Caudate nucleus (tissue), 63 donors: ENCODE measurements at places on chromosomes 6 and 20.

- no peak for DNase-seq
Measured at GRCh38 chr20:3875378-3875974, 13.7 kb upstream of the PANK2 start.

DNA sequence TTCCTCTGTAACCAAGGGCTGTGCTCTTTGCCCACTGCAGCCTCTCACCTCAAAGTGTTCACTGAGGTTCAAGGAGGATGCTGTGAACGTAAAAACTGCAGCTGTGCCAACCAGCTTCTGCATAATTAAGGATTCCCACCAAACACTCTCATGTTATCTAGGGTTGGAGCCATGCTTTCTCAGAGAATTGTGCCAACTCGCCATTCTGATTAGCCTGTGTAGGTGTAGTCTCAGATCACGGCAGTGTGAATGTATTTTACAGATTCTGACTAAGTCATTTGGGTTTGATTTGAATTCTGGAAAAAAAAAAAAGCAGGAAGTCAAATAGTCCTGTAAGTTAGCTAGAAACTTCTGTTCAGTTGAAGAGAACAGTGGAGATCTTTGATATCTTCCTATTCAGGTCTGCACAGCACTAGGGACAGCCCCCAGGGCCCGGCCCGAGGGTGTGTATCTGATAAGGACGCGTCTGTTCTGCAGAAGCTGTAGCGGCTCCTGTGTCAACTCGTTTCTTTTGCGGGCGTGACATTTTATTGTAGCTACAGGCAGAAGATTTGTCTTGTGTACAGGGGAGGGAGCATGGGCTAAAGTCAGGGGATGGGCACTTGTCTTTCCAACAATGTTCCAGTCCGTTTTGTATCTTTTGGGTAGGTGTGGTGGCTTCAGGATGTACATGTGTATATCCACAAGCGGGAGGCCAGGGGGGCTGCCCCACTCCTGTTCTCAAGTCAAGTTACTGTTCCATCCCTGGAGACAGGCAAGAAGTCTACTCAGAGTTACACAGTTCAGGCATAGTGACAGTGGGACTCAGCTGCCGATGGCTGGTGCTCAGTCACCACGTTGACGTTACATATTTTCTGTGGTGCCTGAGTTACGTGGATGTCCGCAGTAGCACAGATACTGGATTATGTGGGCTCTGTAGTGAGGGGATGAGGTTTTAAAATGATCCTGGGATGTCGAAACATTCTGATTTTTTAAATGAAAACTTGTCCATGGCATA lies 12.4 kb downstream of the IRF4 start:
- no peak for DNase-seq

GRCh38 chr6:148580442-148580841 lies 166.4 kb upstream of the UST start:
- DNase-seq = no peak

DNA sequence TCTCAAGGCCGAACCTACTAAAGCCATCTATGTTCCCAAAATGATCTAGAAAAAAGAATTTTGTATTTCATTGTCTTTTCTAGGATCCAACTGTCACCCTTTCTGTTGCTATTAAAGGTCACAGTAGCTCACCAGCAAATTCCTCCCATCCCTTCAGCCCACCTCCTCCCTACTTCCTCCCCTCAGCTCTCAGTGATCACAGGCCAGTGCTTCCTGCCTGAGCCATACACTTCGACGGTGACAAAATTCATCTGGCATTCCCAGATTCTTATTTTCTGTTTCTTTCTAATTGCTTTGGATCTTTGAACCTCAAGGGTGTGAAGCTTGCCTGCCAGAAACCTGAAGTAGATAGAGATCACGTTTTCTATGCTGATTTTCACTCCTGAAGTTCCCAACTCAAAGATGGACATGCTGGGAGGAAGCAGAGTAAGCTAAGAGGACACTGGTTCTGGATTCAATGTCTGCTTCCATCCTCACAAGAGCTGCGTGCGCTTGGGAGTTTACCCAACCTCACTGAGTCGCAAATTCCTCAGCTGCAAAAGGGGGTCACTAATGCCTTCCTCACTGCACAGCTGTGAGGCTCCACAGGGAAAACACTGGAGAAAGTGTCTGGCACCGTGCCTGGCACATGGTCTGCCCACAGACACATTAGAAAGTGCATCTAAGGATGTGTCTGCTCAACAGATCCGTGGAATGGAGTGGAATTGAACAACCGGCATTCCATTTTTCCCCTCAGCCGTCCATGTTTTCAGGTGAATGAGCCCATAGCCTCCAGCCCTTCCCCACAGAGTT lies 34.5 kb downstream of the MDGA1 start:
- no peak for DNase-seq

GRCh38 chr6:151651639-151652038 lies 155.8 kb upstream of the ESR1 start:
- no peak for DNase-seq

DNA sequence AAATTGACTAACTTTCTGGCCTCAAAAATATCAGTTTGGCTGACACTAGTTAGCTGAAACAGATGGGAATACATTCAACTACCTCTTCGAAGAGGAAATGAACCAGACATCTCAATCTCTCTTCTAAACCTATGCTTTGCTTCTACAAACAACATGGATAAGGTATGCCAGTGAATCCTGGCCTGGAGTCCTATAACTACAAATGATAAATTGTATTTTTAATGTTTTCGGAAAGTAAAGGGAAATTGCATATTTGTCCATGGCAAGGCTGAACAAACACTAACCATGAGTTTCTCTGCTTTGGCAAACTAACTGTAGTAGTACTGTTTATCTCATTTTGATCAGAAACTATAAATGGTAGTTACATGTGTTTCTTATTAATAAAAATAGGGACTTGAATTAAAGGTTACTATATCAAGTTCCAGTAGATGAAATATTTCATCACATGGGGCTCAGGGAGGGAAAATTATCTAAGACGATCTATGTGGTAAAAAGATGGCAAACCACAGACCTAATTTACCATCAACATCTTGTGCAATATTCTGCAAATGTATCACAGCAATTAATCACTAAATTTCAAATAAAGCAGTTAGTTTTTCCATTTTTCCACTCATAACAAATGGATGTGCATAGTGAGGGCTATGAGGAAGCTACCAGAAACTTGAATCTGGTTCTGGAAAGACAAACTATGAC lies 76.8 kb downstream of the COL12A1 start:
- no peak for DNase-seq

GRCh38 chr6:30685157-30686008 lies 1.1 kb downstream of the PPP1R18 start:
- DNase-seq = no peak

GRCh38 chr20:19888269-19888671 lies 128.9 kb upstream of the NAA20 start:
- DNase-seq = peak; percentile 21

- no peak for DNase-seq
Measured at GRCh38 chr6:73704260-73704659, 8.3 kb downstream of the CD109 start.

GRCh38 chr20:10939331-10939941 lies 265.6 kb upstream of the JAG1 start:
- DNase-seq = no peak

DNA sequence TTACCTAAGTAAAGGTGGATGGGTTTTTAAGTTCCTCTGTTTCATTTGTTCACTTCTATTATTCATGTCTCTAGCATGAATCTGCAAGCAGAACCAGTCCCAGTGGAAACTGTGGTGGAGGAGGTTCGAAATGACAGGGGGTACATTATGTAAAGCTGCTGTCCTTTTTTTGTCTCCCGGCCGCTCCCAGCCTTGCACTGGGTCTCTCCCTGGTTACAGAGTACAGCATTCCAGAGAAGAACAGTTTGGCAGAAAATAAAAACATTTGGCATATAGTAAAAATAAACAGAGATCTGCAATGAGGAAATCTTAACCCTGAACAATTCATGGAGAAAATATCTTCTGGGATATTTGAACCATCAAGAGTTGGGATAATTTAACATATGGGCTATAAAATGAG lies 34.6 kb upstream of the TAGAP start:
- no peak for DNase-seq

DNA sequence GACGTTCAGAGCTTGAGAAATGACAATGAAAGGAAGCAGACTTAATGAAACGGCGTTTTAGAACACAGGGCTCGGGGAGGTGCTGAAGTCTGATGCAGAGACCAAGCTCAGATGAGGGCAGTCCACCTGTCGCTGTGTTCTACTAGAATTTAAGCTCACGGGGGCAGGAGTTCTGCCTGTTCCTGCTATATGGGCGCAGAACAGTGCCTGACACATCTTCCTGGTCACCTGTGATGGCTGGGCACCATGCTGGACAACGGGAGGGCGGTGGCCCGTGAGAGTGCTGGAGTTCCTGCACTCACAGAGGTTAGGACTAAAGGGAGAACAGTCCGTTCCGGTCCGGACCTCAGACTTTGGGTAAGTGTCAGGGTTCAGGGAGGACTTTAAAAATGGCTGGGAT lies 130.6 kb downstream of the ERMARD start:
- DNase-seq = no peak

GRCh38 chr6:21227486-21227885 lies 366.1 kb upstream of the SOX4 start:
- no peak for DNase-seq

GRCh38 chr6:168967281-168967925 lies 286.2 kb downstream of the THBS2 start:
- no peak for DNase-seq

DNA sequence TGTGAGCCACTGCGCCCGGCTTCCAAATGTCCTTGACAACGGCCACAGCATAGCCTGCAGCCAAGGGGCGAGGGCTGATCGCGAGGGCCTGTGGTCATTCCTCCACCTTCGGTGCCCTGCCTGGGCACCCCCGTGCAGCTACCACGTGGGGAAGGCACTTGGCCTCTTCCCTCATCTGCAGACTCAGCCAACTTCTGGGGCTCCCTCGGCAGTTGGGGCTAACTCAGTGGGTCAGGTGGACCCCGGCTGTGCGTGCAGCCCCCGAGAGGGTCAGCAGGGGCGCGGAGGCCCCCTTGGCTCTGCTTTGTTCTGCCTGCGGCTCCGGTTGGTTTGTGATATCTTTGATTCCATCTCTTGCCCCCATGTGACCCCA lies 52.9 kb upstream of the BHLHE23 start:
- DNase-seq = no peak

DNA sequence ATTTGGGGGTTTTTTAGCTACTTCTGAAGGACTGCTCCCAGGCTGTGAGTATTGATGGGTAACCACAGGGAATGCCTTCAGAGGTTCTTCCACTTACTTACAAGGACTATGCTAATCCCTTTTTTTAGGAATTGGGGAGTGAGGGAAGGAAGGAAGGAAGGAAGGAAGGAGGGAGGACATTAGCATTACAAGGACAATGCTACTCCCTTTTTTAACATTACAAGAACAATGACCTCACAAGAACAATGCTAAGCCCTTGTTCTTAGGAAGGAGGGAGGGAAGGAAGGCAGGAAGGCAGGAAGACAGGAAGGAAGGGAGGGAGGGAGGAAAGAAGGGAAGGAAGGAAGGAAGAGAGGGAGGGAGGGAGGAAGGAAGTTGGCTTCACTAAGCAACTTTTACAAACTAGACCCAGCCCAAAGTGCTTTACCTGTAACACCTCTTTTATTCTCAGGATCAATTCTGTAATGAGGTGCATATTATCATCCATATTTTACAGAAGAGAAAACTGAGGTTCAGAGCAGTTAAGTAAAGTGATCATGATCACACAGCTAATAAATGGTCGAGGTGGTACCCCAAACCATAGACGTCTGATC lies 446.8 kb upstream of the JARID2 start:
- no peak for DNase-seq
